Kasumi-1 (cell line): ENCODE measurements at places on chromosomes 3 and 15.

DNA sequence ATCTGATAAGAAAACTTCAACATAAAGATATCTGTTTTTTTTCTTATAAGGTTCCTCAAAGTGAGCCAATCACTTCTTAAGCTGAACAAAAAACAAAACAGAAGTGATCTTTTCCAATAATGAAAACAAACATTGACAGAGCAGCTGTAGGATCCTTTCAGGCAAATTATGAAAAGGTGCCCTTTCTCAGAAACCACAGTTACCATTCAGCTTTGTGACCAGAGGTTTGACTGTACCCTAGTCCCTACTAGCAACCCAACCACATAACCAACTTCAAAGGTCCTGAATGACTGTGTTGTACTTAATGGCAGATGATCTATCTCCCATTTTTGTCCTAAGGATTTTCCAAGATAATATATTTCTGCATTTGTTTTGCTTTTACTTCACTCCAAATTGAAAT is 39.4 kb upstream of the CCR2 start:
- DNase-seq, result no peak

GRCh38 chr3:46564190-46565021 is 1.7 kb downstream of the LRRC2 start:
- DNase-seq, result no peak

GRCh38 chr3:149472030-149472797 is 2.3 kb upstream of the TM4SF4 start:
- DNase-seq, result no peak

GRCh38 chr3:177329854-177330253 is 132.6 kb upstream of the TBL1XR1 start:
- DNase-seq, result no peak

- DNase-seq, result no peak
Measured at GRCh38 chr3:43095370-43095769, 10.5 kb downstream of the POMGNT2 start.

- DNase-seq, result no peak
Measured at GRCh38 chr15:52408823-52409222, 113.2 kb upstream of the MYO5C start.

DNA sequence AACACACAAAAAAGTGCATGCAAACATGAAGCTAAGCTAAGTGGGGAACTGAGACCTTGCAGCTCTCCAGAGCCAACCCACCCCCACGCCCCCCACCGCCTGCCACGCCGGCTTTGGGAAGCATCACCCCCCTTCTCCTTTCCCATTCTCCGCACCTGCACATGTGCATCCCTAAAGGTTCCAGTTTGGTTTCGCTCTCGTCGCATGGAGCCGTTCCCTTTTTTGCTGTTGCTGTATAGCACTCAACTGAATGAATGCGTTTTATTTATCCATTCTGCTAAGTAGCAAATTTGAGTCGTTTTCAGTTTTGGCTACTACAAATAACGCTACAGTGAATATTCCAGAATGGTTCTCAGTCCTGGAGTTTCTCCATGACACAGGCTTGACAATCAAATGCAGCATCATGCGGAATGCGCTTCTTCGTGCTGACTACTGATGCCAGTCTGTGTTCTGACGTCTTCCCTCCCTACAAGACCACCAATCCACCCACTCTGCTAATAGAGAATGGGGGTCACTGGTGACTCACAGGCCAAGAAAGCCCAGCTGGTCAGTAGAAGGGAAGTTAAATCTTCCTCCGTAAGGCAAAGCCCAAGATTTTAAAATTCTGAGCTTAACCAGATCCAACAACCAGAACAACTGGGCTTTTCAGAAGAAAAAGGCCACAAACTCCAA is 115.3 kb downstream of the XXYLT1 start:
- DNase-seq, result no peak
